ENCODE measurements at places on chromosomes 6 and 20.

GRCh38 chr6:142446168-142446567, 144.4 kb downstream of the ADGRG6 start:
- DNase-seq: no peak

DNA sequence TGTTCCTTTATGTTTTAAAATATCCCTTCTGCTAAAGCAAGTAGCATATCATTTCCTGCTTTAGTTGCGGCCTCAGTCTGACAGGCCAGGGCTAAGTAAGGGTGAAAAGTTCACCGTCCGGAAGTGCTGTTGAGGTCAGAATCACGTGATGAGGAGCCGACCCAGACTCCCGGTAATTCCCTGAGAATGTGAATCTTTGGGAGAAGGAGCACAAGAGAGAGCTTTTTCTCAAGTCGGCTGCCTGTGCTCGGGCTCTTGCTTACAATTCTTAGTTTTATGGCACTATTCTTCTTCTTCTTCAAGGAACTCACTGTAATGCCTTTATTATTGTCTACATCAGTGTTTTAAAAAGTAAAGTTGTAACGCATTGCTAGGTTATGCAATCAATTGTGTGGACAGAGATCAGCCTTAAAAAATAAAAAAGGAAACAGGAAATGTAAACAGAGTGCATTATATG, 309.3 kb downstream of the PRL start:
- no peak for DNase-seq

- DNase-seq: no peak
Measured at GRCh38 chr20:2122936-2123335, 21.3 kb downstream of the STK35 start.

DNA sequence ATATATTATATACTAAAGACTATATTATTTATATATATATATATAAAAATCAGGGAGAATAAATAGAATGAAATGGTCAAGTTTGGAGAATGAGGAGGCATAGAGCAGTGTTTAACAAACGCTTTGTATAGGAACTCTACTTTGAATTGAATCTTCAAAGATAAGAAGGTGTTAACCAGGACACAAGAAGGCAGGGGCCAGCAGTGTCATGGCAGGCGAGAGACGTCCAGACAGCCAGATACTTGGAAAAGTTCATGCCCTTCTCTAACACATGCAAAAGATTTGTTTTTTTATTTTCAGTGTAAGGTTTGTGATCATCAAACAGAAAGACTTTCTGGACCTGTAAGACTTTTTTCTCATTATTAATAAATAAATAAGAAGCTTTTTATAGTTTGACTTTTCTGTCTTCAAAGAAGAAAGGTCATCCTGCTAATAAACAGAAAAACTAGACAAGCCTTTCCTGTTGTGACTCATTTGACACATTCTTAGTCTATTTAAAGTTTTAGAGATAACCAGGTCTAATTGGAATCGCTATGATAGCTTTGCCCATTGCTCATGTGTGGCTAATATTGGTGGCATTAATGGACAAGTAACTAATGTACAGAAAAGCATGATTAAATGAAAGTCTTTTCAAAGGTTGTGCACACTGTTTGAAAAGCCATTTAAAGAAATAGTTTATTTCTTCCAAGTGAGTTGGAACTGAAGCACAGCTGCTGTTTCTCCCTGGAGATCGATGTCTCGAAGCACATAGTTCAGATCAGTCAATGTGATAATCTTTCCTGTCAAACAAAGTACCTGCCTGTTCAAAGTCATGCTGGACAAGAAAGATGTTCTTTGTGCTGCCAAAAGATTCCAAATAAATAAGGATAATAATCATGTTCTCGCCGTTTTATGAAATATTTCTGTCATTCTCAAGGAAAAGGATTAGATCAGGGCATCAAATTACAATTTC, 420.4 kb upstream of the OPRM1 start:
- DNase-seq: no peak

GRCh38 chr6:97109444-97109843, 173.6 kb downstream of the MMS22L start:
- no peak for DNase-seq

GRCh38 chr6:4565301-4566250, 210.6 kb upstream of the CDYL start:
- DNase-seq: no peak

- DNase-seq: no peak
Measured at GRCh38 chr6:80439721-80440470, 333.4 kb downstream of the BCKDHB start.

- DNase-seq: no peak
Measured at GRCh38 chr6:146017672-146018071, 11.2 kb upstream of the GRM1 start.

DNA sequence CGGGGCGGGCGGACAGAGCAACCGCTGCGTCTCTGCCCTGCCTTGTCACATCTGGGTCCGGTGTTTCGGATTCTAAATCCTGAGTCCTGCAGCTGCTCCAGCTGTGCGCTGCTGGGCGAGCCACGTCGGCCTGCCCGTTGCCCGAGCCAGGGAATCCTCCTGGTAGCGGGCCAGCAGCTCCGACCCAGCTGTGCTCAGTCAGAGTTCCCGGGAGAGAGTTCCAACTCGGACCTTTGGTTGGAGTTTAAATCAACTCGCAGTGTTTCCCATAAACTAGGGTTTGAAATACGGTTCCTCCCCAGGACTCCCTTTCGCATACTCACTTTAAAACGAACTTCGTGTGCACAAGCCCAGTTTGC, 315 bp upstream of the PDE10A start:
- no peak for DNase-seq

- no peak for DNase-seq
Measured at GRCh38 chr6:148518511-148519156, 176.0 kb downstream of the SASH1 start.

GRCh38 chr6:4264081-4264480, 128.7 kb upstream of the ECI2 start:
- no peak for DNase-seq

DNA sequence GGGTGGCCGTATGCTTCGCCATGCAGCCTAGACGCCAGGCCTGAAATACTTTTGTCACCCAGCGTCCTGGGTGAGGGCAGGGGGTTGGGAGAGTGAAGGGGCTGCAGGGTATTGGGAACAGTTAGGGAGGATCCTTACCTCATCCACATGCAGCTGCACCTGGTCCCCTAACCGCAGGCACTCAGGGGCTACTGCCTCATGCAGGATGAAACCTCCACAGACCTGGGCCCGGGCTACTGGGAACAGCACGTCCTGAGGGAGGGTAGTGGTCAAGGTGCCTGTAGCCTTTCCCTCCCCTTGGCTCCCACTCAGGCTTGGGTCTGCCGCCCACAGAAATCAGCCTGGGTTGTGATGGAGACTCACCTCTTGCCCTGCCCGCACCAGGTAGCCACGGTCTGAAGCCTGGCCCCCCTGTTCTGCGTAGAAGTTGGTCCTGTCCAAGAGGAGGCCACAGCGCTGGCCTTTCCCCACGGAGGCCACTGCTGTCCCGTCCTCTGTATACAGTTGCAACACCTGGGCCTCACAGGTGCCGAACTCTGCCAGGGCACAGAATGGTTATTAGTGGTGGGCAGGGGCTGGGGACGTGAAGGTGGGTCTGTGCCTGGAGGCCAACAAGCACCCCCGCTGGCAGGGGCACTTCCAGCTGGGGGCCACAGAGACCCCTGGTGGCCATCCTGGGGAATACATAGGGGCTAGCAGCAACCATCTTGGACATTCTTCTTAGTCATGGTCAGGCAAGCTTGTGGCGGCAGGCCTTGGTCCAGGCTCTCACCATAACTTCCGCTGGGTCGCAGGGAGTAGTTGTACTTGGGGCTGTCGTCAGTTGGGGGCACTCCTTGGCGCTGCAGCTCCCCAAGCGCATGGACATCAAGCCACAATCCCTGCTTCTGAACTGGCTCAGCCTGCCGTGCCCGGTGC, 8.6 kb downstream of the AARS2 start:
- DNase-seq: no peak

DNA sequence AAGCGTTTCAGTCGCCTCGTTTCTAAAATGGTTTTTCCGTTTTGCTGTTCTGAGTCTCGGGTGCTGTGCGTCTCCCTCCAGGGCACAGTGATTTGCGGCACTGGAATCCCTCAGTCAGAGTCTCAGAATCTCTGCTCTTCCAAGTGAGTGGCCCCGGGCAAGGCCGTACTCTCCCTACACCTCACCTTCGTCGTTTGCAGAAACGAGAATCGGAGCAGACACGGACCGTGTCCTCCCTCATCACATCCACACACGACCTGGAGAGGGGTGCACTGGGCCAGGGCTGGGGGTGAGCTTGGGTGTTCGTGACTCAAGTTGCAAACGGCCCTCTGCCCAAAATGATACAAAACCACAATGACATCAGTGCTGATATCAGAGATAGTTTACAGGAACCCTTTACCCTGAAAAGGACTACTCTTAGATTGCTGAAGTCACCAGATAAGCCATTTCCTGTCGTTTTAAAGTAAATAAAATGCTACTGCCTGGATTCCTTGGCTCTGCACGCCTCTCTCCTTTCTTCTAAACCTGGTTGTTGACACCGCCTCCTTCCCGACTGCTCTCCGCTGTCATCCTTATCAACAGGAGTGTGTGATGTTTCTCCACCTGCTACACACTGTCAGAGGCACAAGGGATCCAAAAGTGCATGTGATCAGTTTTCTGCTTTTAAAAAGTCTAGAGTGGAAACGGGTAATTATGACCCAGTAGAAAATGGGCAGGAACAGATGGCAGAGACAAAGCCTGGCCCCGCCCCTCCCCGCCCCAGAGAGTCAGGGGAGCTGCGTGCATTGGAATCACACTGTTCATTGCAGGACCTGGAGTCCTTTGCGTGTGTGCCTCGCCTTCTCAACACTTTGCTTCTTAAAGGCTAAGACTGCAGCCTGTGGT, 38.4 kb downstream of the KIF25 start:
- no peak for DNase-seq

DNA sequence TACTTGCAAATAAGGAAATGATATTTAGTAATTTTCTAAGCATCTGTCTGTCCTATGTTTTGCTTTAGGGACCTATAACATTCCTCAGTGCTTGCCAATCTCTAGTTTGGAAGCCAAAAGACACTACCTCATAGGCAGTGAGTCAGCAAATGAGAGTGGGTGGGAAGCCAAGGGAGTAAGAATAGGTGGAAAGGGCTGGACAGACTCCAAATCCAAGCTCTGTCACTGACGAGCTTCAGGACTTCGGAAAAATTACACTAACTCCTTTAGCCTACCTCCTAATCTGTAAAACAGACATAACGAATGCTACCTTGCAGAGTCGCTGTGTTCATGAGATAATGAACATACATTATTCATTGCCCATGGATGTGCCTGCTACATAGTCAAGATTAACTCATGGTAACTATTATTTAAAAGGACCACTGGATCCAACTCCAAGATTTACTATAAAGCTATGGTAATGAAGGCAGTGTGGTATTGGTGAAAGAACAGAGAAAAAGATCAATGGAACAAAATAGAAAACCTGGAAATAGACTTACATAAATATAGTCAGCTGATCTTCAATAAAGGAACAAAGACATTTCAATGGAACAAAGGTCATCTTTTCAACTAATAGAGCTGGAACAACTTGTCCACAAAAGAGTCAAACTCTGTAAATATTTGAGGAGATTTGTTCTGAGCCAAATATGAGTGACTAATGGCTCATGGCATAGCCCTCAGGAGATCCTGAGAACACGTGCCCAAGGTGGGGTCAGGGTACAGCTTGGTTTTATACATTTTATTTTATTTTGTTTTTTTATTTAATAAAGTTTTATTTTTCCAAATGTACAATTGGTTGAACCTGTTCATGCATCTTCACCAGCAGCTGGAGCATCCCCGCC, 64.1 kb downstream of the FAM50B start:
- no peak for DNase-seq

- no peak for DNase-seq
Measured at GRCh38 chr6:146410851-146411595, 132.6 kb upstream of the RAB32 start.

GRCh38 chr20:47629907-47630306, 128.2 kb downstream of the NCOA3 start:
- DNase-seq: no peak

All from stimulated activated CD8-positive, alpha-beta memory T cell treated with anti-CD3 and anti-CD28 coated beads, Interleukin-2, amount 100 ng/mL, for 1 hour (primary cell).